ENCODE measurements at places on chromosomes 12 and 14.

- DNase-seq = peak; percentile 54
Measured at GRCh38 chr12:124928912-124929530, 14.6 kb upstream of the UBC start.

DNA sequence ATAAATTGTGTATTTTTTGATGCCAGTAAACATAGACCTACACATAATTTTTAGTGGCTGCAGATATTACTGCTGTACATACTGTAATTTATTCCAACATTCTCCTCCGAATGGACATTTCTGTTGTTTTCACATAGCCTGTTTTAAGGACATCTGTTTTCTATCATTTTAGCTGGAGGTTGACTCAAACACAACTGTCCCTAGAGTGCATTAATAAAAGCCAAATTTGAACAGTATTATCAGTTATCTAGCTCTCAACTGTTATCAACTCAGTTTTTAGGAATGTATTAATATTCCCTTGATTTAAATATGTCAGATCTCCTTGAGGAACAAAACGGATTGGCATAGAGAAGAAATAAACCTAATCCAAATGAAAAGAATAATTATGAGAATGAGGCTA, 17.2 kb upstream of the PIWIL1 start:
- DNase-seq = no peak

- DNase-seq = no peak
Measured at GRCh38 chr12:18151036-18151435, 61.0 kb upstream of the RERGL start.

DNA sequence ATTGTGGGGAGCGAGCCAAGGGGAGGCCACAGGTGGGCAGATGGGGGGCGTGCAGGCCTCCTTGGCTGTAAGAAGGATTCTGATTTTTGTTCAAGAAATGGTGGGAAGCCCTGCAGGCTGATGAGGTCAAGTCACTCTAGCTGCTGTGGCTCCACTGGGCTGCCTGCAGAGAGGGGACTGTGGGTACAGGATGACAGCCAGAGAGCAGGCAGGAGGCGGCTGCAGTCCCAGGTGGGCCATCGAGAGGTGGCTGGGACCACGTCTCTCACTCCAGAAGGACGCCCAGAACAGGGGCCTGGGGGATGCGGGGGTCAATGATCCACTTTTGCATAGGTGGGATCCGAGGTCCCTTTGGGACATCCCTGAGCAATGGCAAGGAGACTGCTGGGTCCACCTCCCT, 9.1 kb downstream of the NCOR2 start:
- no peak for DNase-seq

GRCh38 chr12:107844312-107844921, 69.9 kb downstream of the ASCL4 start:
- peak; percentile 91 for DNase-seq

DNA sequence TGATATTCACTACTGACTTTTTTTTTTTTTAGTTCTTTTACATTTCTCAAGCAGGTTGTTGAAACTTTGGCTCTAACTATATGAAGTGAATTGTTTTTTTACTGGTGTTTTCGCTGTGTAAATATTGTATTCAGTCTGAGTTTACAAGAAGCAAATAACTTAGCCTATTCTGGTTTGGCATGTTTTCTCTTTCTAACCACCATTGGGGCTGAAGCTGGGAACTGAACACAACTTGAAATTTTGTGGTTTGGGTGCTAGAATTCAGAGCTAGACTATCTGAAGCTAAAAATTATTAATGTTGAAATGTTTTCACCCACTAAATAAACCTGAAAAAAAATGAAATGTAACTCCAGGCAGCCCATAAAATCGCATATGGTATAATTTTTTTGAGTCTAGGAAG, 37.2 kb downstream of the RAD51B start:
- DNase-seq = no peak

GRCh38 chr14:45222485-45223262, 30.3 kb downstream of the MIS18BP1 start:
- DNase-seq = no peak

- DNase-seq = peak; percentile 79
Measured at GRCh38 chr12:14810953-14811483, 3.0 kb downstream of the SMCO3 start.

DNA sequence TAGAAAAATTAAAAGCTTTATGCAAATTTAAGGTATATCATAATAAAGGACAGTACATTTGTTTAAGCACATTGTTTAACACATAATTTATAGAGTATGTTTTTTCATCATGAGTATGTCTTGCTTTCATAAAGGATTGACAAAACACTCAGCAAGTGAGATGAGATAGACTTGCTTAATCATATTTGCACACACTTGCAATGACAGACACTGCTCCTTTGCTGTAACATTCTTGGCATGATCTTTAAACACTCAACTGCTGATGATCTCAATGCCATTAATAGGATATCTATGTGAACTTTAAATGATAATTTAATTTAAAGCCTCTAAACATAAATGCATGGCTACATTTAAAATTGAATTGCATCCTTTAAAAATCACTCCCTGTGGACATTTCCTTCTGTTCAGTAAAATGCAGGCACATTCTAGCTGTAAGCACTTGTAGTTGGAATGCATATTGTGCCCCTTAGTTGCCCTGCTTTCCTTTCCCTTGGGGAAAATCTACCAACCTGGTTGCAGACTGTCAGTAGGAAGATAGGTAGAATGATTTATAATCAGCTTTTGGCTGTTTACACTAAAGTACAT, 979.0 kb downstream of the TMTC2 start:
- no peak for DNase-seq

DNA sequence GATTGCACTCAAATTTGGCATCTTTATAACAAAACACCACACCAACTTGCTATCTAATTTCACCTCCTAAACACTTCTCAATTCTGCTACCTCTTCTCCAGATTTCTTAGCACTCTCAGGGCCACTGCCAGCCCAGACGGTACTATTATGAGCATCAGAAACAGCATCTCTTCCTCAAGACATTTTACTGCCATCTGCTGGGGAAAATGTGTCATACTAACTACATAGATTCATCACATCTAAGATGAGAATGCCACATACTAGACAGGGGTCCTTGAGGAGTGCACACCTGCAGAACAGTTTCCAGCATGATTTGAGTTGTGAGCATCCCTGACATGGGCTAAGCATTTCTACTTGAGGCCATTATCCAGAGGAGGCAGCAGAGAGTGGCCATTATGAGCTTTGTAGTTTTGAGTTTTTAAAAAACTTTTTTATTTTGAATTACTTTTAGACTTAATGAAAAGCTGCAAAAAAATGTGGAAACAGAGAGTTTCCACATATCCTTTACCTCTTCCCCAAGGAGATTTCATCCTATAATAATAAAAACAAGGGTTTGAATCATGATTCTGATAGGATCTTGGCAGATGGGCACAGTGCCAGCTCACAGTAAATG, 15.1 kb upstream of the GRIP1 start:
- no peak for DNase-seq

DNA sequence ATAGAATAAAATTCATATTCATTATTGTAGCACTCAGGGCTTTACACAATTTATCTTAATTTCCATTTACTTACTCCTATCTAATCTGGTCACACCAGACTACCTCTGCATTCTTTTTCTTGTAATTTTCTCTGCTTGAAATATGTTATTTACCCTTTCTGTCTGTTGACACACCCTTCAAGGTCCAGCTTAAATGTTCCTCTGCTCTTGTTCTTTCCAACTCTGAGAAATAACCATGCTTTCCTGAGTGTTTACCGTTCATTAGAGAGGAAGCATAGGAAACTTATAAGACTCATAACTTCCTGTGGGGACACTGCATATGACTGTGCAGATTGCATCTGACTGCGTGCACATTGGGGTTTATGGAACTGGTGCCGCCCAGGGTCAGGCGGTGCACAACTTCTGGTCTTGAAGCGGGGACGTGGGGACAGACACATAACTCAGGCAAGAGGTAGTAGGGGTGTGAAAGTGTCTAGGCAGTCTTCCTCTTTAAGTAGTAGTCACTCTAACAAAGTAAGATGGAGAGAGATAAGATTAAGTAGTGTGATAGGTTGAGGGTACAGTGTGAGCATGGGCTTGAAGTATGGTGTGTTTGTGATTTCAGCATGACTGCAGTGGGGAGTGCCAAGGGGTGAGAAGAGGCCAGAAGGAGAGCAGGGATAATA, 42.6 kb upstream of the FOXJ2 start:
- DNase-seq = peak; percentile 88

DNA sequence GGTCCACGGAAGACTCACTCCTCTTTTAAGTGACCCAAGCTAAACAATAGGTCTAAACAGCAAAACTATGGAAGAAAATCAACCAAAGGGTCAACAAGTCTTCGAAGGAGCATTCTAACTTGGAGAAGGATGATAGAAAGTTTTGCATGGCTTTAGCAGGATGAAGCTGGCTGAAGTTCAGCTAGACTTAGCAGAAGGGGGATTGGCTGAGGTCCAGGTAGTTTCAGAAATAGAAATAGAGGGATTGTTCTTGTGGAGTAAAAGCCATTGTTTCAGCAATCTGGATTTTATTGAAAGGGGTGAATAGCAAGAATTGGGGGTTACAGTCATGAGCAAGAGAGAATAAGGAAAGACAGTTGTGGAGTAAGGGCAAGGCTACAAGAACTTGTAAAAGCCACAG, 84.7 kb upstream of the TSPAN8 start:
- DNase-seq = no peak

DNA sequence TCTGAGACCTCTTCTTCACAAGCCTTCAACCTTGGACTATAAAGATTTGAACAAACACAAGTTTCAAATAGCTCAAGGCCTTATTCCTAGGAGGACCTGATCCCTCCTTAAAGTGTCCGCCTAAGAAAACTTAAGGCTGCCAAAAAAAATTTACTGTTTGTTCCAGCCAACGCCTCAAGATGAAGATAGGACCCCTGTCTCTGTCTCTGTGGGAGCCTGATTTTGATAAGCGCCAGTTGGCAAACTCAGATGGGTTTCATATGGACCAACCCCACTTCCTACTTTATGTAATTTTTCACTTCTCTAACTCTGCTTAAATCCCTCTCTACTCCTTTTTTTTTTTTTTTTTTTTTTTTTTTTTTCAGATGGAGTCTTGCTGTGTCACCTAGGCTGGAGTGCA, 11.0 kb downstream of the FKBP3 start:
- DNase-seq = no peak

DNA sequence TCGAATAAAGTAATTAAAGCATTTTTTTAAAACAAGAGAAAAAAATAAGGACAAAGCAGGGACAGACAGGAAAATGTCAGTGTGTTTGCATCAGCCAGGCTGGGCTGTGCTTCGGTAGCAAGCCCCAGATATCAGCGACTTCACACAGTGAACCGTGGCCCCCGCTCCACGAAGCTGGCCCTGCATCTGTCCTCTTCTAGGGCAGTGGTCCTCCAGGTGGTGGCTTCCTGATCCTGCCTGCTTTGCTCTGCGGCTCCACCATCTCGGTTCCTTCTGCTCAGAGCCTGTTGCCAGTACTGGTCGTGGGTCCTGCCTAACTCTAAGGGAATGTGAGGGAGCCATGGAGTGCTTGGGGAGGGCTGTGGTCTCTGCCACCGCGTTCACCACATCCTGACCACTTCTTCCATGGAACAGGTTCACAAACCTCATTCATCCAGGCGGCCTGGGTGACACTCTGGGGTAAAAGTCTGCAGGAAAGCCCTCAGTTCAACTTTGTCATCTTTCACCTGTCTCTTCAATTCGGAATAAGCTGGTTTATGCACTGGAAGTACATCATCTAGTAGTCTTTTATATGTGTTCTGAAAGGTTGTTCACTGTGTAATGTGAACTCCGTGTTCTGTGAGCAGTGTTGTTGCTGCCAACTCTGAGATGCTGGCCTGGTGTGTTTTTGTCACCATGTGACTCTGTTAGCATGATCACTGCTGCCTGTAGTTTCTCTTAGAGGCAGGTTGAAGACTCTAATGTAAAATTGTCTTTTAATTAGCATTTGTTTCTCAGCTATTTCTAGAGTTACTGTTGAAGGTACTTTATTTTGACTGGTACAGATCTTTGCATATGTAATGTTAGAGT, 47.9 kb downstream of the ANKRD9 start:
- no peak for DNase-seq

GRCh38 chr14:105447651-105448640, 26.7 kb upstream of the CRIP2 start:
- no peak for DNase-seq
